ENCODE measurements at places on chromosomes 7 and 10. TPM values are rescaled to one million over a fixed set of nuclear protein-coding genes. Genes with fewer than 3 reads are reported as not detected.

- DNase-seq: no peak
Observed at GRCh38 chr7:93992421-93993110, 11.6 kb downstream of the BET1 start.

GRID1 gene
- total RNA-seq: 1.9 TPM

SAMD9L gene
- 6.7 TPM for total RNA-seq

DNA sequence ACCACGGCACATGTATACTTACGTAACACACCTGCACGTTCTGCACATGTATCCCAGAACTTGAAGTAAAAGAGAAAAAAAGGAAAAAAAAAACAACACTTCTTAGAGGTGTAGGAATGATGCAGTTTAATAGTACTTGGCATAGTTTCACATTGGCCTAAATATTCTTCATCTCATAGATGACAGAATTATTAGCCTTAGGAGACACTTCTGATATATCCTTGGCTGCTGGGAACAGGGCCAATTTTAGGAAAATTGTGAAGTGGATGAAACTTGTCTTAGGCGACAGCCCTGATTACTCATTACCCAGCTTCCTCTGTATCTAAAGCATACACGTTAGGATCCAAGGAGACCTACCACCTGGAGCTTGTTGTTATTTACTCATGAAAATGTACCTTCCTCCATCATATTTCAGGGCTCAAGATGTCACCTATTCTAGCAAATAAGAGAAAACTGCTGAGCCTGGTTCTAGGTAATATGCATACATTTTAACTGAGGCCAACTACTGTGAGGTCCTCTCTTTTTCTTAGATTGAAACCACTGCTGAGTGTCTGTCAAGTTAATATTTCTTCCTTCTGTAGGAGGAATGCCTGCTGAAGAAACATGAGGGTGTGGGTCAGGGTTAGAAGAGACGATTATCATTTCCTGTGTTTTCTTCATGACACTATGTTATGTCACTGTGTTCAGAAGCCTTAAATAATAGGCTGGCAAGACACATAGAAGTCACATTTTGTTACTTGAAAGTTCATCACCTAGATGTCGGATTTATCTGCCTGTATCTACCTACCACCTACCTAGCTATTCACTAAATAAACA lies 44.3 kb downstream of the CPED1 start:
- DNase-seq: no peak

GIMAP6 gene
- 4.1 TPM for total RNA-seq

DNA sequence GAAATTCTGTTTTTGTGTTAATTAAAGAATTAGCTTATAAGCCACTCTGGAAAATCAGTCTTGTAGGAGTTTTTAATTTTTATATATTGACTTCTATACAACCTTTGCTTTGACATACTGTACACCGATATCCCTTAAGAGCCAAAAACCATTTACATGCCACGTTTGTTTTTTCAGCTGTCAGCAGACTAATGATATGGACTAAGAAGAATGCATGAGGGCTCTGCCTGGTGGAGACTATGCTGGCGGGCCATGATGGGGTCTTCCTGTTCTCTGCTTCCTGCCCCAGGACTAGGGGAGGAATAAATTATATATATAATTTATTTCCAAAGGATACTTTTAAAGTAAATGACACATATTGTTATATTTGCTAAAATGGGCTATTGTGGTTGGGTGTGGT lies 96.3 kb downstream of the CDK14 start:
- DNase-seq: no peak

- DNase-seq: no peak
Observed at GRCh38 chr10:119520283-119520682, 22.2 kb downstream of the RGS10 start.

DNA sequence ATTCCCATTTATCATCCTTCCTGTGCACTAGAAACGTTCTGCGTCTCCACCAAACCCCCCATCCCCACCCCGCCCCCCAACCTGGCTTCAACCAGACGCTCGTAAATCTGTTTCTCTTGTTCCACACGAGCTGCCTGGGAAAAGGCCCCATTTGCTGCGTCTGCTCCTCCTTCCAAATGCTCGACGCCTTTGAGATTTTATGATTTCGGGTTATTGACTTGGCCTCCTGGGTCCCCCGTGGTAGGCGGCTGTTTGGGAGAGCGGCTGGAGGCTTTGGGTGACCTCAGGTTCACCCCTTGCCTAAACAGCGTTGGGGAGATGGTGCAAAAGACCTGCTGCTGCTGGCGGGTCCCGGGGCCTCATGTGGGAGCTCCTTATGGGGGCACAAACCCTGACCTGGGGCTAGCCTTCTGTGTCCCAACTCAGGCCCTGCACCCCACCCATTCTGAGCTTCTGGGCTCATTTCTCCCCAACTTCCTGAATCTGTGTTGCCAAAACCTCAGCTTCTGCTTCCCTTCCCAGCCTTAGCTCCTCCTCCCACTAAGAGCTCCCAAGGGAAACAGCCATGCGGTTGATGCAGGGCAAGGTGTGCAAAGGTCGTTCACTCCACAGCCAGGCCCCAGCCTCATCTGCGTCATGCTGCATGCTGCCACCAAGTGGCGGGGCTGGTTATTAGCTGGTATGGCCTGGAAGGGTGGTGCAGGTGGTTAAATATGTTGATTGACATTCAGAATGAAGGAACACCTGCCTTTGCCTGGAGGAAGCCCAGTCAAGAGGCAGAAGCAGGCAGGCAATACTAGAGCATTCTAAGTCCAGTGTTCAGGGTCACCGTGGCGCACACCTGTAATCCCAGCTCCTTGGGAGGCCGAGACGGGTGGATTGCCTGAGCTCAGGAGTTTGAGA lies 49.1 kb upstream of the ELN start:
- DNase-seq: no peak

DNA sequence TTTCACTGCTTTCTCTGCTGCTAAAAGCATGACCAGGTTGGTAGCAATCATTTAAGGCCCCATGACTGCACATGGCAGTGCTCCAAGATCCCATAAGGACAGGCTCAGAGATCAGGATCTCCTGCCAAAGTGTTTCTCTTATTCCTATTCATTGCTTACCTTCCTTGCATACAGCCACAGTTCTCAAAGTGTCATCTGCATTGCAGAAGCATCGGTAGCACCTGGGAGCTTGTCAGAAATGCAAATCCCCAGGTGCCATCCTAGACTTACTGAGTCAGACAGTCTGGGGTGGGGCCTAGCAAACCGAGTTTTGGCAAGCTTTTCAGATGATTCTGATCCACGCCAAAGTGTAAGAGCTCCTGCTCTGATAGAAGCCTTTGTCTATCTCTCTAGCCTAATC lies 489.0 kb upstream of the AUTS2 start:
- DNase-seq: no peak

- no peak for DNase-seq
Observed at GRCh38 chr7:151000897-151001495, 10.2 kb downstream of the NOS3 start.

DNA sequence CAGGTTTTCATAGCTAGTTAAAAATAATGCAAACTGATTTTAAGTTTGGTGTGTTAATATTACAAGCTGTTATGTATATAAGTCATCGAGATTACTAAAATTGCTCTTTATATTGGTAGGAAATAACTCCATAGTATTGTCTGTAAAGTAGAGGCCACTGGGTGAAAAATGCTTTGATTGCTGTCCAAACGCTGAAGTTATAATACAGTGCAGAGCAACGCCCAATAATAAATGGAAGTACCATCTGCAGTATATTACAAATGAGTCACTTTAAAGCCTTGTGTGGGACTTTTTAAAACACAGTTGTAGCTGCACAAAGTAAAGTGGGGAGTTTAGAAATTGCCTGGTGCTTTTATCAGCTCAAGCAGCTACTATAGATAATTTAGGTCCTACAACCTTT lies 196.1 kb downstream of the NXPH1 start:
- DNase-seq: no peak

DNA sequence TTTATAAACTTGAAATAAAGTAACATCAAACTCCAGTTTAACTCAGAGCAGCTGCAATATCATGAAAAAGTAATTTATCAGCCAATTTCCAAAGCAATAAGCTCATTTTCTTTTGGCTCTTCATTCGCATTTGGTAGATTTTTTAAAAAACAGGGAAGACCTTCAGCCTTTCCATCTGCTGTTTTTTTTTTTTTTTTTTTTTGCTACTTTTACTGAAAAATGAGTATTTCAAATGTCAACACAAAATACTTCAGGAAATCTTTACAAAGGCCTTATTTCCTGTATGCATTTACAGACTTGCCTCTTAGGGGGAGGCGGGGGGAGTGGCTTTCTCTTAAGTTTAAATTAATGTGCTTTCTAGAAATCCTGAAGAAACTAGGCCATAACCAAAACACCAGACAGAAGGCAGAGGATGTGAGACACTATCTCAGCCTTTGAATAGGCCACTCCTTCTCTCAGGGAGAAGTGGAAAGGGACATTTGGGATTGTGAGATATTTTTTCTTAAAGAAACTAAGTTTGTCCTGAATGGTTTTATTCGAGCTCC lies 91.8 kb downstream of the COL28A1 start:
- no peak for DNase-seq

ARHGAP22 gene
- 7.2 TPM for total RNA-seq

DNA sequence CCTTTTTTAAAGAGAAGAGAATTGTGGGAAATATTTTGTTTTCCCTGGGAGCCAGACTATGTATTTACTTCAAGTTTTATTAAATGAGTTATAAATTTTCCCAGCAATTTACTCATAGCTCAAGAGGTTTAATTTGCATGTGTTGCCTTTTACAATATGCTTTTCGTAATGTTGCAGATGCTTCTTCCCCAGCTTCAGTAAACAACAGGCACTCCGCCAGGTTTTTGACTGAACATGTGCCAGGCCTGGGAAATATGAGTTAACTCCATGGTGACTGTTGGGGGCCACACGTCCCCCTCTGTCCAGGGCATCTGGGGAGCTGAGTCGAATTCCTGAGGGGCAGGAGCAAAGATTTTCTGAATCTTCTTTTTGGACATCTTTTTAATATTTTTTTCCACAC lies 545.7 kb downstream of the LRMDA start:
- DNase-seq: no peak

DNA sequence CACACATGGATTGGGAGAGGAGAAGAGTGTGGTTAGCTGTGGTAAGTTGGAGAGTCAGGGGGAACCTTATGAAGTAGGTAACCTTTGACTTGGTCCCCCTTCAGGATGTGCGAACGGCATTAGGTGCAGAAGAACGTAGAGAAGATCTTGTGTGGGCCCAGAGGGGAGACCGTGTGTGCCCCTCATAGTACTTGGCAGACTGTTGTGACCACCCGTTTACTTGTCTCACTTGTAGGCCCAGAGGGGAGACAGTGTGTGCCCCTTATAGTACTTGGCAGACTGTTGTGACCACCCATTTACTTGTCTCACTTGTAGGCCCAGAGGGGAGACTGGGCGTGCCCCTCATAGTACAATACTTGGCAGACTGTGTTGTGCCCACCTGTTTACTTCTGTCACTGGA lies 2.6 kb downstream of the GTPBP4 start:
- no peak for DNase-seq

Measured in suprapubic skin (tissue), 4 donors.